ENCODE measurements at places on chromosomes 13 and 19. TPM values are rescaled to one million over a fixed set of nuclear protein-coding genes. Genes with fewer than 3 reads are reported as not detected.

- DNase-seq = no peak
Observed at GRCh38 chr13:63541336-63541735, 2125.7 kb upstream of the PCDH20 start.

DNA sequence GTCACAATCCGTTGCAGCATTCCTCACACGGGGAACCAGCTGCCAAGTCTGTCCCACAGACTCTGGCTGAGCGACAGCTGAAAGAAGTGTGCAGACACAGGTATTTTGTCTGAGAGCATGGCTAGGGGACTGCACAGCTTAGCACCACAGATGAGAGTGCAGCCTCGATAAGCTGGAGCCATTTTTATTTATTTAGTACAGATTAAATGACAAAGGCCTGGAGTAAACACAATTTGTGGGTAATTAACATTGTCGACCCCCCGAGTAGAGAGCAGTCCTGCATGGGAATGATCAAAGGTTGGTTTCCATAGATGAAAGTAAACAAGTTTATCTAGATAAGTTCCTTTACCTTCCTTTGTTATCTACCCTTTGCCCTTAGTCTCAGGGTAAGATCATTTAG, 836.2 kb downstream of the DACH1 start:
- no peak for DNase-seq

DNA sequence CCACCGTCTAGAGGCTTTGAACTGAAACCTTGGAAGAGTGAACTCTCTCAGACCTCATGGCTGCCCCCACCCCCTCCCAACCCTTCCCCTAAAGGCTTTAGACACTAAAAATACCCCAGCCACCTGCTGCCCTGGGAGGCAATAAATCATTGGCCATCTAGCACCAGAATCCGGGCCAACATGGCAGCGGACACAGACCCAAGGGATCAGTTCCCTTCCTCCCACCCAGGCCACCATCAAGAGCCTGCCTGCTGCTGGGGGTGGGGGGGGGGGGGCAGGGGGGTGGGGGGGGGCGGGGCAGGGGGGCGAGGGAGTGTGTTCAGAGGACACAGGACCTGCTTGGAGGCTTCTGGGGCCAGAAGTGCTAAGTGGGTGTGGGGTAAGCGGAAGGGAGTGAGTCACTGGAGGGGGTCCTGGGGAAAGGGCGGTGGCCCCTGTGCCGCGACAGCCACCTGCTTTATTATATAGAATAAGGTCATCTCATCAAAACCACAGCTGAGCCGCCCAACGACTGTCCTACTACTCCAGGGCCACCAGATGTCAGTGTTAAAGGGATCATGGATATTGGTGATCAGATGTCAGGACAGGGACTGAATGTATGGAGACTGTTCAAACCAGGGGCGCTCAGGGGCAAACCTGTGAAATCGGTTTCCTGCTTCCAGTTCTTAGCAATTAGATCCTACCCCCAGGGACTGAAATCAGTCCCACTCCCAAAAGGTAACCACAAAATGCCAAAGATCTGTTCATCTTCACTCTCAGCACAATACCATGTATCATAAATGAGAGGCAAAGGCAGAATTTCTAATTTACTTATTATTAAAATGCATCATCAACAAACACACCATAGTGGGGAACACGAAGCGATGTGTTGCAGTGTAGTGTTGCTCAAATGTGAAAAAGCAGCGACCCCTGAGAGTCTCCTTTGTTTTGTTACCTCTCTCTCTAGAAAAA, 24.3 kb downstream of the ARL11 start:
- DNase-seq = peak; percentile 26

DNA sequence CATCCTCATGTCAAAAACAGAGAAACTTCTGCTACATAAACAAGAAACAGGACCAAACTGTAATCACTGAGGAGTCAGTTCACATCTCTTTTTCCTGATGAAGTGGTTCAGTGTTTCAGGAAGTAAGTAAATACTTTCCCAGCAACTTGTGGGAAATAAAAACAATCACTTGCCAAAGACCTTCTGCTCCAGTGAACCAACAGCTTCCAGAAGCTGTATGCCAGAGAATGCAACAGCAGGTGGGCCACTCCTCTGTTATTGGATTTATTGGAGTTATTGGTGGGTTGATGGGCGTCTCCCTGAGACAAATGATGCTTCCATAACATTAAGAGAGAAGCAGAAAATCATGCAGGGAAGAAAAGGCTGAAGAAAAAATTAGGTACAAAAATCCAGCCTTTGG, 9.9 kb downstream of the SLC6A16 start:
- DNase-seq = no peak

DNA sequence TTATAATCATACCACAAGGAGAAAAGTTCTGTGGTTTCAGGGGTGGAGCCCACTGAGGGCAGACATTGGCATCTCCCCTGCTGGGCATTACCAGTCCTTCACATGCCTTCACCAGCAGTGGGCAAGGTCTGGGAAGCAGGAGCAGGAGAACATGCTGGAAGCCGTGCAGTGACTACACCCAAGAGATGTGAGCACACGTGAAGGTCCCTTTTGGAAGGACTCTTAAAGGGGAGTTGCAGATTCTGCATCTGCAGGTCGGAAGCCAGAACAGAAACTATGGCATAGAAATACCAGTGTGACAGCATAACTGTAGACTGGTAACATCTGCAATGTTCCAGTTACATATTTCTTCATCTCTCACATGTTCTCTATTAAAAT, 26.9 kb upstream of the KL start:
- DNase-seq = no peak

DNA sequence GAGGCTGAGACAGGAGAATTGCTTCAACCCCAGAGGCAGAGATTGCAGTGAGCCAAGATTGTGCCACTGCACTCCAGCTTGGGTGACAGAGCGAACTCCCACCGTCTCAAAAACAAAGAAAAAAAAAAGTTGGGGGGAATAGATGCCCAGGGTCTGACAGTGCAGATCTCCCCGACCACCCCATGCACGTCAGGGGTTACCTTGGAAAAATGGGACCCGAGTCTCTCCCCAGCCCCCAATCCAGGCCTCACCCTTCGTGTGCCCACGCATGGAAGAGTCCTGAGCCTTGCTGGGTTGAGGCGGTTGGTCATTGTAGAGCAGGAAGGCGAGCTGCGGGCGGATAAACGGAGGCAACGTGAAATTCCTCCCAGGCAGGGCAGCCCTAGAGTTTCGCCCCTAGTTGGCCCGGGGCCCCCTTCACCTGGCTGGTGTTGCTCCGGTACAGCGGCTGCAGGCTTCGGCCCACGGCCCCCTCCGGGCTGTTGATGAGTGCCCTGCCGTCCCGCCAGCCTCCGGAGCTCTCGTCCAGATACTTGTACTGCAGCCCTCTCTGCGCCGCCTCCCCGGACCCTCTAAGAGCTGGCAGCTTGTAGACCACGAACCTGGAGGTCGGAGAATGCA, 588 bp downstream of the DNASE2 start:
- peak; percentile 25 for DNase-seq

DNA sequence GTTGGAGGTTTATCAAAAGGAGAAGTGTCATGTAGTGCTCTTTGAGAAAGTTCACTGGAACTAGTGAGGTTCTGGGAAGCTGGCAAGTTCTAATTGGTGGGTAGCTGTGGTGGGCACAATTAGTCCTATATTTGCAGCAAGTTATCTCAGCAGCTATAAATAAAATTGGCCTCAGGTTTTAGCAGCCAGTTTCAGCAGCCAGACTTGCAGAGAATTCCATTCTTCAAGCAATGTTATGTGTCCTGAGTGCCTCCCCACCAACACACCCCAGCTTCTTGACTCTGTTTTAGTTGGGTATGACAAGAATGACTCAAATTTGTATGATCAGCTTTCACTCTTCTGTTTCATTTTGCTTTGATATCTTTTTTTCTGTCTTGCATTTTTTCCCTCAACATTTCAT, 4.7 kb downstream of the IFT88 start:
- no peak for DNase-seq

DNA sequence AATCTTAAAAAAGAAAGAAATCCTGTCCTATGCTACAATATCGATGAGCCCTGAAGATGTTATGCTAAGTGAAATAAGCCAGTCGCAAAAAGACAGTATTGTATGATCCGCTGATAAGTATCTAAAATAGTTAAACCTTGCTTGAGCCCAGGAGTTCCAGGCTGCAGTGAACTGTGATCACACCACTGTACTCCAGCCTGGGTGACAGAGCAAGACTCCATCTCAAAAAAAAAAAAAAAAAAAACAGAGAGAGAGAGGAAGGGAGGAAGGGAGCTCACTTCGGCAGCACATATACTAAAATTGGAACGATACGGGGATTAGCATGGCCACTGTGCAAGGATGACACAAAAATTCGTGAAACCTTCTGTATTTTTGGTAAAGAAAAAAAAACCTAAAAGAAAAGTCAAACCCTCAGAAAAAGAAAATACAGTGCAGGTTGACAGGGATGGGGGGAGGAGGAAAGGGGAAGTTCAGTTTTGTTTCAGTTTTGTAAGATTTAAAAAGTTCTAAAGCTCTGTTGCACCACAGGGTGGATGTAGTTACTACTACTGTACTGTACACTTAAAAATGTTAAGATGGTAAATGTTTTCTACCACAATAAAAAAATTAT, 8.4 kb downstream of the CLASRP start:
- DNase-seq = no peak

GRCh38 chr13:95862408-95862807, 185.5 kb downstream of the DNAJC3 start:
- DNase-seq = peak; percentile 30

DNA sequence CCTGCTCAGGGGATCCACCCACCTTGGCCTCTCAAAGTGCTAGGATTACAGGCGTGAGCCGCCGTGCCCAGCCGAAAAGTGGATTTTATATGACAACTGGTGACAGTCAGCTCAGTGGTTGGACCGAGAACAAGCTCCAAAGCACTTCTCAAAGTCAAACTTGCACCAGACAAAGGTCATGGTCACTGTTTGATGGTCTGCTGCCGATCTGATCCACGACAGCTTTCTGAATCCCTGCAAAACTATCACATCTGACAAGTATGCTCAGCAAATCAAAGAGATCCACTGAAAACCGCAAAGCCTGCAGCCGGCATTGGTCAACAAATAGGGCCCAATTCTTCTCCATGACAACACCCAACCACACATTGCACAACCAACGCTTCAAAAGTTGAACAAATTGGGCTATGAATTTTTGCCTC, 21.6 kb upstream of the NAA16 start:
- no peak for DNase-seq

- DNase-seq = peak; percentile 92
Observed at GRCh38 chr19:7920519-7921301, 572 bp downstream of the SNAPC2 start.

DNA sequence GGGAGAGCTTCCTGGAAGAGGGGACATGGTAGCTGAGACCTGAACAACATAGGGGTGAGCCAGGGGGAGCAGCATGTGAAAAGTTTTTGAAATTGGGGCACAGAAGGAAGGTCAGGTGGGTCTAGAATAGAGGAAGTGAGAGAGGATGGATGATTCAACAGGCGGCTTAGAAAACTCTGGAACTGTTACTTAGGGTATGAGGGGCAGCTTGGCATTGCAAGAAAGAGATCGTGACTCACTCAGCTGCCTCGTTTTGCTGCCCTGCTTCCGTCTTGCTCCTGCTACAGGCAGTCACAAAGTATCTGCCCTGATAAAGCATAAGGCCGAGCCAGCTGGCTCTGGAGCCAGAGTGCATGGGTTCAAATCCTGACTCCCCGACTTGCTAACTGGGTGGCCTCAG, 1.3 kb upstream of the CEACAM20 start:
- DNase-seq = peak; percentile 70

GRCh38 chr19:56094449-56094848, 26.6 kb downstream of the ZNF787 start:
- no peak for DNase-seq

GRCh38 chr13:46124531-46124966, 19.7 kb upstream of the CPB2 start:
- no peak for DNase-seq

DNA sequence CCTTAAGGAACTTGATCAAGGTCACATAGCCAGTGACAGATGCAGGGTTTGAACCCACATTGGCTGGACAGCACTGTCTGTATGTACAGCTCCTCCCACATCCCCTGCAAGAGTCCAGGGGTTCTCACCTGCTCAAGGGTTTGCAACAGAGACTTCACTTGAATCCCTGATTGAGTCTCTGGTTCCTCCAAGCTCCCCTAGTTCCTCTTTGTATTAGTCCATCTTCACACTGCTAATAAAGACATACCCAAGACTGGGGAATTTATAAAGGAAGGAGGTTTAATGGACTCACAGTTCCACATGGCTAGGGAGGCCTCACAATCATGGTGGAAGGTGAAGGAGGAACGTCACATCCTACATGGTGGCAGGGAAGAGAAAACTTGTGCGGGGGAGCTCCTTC, 72.8 kb upstream of the CLDN10 start:
- DNase-seq = no peak

DNA sequence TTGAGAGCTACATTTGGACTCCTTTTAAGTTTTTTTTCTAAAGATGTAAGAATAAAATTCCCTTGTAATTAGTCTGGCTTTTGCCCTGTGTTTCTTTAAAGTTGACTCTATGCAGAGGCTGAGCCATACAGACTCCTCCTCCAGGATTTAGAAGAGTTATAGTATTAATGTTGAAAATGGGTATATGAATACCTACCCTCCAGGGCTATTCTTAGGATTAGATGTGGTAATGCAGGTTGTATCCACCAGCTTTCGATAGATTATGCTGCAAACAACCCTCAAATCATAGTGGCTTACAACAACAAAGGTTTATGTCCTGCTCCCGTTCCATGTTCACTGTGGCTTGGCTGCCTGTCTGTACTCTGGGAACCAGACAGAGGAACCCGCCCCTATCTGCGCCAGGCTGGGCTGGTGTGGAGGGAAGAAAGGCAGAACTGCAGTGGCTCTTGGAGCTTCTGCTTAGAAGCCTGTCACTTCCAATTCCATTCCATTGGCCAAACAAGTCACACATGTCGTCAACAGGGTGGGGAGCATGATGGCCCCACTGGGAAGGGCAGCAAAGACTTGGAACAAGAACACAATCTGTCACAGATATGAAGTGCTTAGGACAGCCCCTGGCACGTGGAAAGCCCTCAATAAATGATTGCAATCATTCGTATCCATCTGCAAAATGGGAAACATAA, 290.8 kb downstream of the FOXO1 start:
- no peak for DNase-seq

DNA sequence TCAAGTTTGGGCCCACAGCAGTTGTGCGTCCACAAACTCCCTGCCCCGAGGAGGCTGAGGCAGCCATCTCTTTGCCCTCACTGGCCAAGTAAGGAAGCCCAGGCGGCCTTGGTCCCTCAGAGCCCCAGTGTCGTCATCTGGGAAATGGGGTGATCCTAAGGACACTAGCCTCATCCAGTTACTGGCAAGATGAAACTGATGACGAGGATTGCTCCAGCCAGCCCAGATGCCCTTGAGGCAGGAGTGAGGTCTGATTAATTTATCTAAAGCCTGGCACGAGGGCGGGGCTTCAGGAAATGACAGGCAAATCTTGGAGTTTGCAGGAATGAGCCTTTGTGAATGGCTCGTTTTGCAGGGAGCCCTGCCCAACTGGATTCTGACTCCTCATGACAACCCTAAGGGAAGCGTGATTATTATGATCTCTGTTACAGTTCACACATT, 5.6 kb downstream of the LIPE start:
- DNase-seq = peak; percentile 69

Gene LILRA6
- not detected for total RNA-seq

Gene PCSK4
- total RNA-seq = not detected

Gene SIGLEC10
- total RNA-seq = not detected

Gene OVOL3
- total RNA-seq = not detected

Gene KLK4
- total RNA-seq = not detected

Gene B3GNT8
- total RNA-seq = not detected

Gene CXCL17
- not detected for total RNA-seq

Gene KCNN1
- not detected for total RNA-seq

Gene IZUMO1
- not detected for total RNA-seq

Gene SIGLECL1
- not detected for total RNA-seq
